ENCODE measurements at places on chromosomes 12 and 14. TPM values are rescaled to one million over a fixed set of nuclear protein-coding genes. Genes with fewer than 3 reads are reported as not detected.

DNA sequence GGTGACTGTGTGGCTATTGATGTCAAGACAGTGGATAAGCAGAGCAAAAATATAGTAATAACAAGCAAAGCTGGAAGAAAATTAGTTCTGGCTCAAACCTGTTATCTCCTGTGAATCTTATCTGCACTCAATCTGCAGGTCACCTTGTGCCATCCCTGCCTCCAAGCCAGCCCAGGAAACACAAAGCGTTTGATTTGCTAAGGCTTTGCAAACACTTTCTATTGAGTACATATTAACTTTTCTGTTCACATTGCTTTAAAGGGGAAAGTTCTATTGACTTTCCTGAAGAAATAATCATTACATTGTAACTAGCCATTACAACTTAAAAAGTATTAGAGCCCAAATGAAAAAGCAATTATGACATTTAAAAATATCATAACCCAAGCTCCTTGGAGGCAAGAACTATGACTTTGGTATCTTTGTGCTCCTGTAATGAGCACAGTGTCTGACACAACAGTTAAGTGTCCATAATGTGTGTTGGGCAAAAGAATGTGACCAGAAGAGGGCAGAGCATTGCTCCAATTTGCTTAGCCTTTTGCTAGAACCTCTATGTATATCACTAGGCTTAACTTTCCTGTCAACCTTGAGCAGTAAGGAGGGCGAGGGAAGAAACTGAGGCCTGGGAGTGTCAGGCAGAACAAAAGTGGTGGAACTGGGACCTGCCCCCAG lies 24.7 kb downstream of the SERPINA3 start:
- DNase-seq = no peak

DNA sequence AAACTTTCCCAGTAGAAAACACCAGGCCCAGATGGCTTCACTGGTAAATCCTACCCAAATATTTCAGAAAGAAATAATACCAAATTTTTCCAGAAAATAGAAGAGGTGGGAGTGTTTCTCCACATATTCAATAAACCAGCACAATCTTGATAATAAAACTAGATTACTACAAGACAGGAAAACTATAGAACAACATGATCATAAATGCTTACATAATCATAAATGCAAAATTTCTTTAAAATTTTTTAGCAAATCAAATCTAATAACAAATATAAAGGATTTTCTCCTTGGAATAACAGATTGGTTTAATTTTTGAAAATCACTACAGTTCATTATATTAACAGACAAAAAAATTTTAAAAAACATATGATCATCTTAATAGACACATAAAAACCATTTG lies 294.5 kb downstream of the BCL11B start:
- DNase-seq = no peak

GRCh38 chr12:32587581-32588495 lies 91.3 kb upstream of the DNM1L start:
- DNase-seq = no peak

DNA sequence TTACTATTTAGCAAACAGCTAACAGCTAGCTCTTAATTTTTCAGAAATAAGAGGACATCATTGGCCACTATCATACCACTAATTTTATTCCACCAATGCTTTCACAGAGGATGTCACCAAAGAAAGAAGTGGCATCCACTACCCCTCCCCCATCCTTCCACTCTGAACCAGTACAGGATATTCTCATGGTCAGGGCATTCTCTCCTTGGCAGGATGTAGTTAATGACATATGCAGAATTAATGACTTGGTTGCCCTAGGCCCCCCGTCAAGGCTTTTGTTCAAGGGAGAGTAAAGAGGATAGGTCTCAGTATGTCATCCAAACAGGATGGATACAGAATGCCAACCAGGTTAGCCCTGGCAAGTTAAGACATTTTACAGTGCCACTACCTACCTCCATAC lies 18.9 kb upstream of the NUP107 start:
- DNase-seq = no peak

- DNase-seq = peak; percentile 2
Measured at GRCh38 chr12:94875525-94875924, 128.0 kb downstream of the NDUFA12 start.

DNA sequence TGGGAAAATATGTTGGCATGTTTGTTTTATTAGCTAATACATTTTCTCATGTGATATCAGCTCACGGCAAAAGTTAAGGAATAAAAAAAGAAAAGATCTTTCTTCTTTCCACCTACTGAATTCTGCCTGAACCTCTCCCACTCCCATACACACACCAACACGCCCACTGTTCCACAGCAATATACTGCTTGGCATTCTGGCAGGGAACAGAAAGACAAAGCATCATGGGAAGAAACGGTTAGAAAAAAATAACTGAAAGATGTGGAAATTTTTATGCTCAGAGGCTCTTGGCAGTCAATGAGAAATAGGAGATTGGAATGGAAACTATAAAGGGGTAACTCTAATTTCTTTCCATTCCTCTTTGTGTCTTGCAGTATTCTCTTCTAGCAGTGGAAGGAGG lies 268.5 kb downstream of the FOXG1 start:
- DNase-seq = no peak

RPL10L gene
- total RNA-seq = not detected

ZDHHC22 gene
- 0.03 TPM for total RNA-seq

CEP128 gene
- 3.6 TPM for total RNA-seq

ASPG gene
- total RNA-seq = not detected
